Subcutaneous adipose tissue (tissue), 4 donors: ENCODE measurements at places on chromosomes 3 and 15. TPM values are rescaled to one million over a fixed set of nuclear protein-coding genes. Genes with fewer than 3 reads are reported as not detected.

TGM5 gene
- 1.0 TPM for total RNA-seq

CCR8 gene
- total RNA-seq, result not detected

SLC28A2 gene
- total RNA-seq, result not detected

FOXL2 gene
- total RNA-seq, result not detected

CHL1 gene
- 44.5 TPM for total RNA-seq

SYNPR gene
- total RNA-seq, result not detected

HDC gene
- not detected for total RNA-seq

NR1I2 gene
- total RNA-seq, result not detected

SERINC4 gene
- total RNA-seq, result not detected

ACVR2B gene
- total RNA-seq, result 15.1 TPM

TP53BP1 gene
- total RNA-seq, result 29.3 TPM

RPL29 gene
- 1,789 TPM for total RNA-seq

PXYLP1 gene
- total RNA-seq, result 5.4 TPM

SLC27A2 gene
- 1.0 TPM for total RNA-seq

ABHD10 gene
- total RNA-seq, result 22.1 TPM

KIAA1143 gene
- 27.1 TPM for total RNA-seq

CSPG5 gene
- total RNA-seq, result 0.17 TPM

ECE2 gene
- not detected for total RNA-seq
